ENCODE measurements at places on chromosomes 3 and 15. TPM values are rescaled to one million over a fixed set of nuclear protein-coding genes. Genes with fewer than 3 reads are reported as not detected.

DNA sequence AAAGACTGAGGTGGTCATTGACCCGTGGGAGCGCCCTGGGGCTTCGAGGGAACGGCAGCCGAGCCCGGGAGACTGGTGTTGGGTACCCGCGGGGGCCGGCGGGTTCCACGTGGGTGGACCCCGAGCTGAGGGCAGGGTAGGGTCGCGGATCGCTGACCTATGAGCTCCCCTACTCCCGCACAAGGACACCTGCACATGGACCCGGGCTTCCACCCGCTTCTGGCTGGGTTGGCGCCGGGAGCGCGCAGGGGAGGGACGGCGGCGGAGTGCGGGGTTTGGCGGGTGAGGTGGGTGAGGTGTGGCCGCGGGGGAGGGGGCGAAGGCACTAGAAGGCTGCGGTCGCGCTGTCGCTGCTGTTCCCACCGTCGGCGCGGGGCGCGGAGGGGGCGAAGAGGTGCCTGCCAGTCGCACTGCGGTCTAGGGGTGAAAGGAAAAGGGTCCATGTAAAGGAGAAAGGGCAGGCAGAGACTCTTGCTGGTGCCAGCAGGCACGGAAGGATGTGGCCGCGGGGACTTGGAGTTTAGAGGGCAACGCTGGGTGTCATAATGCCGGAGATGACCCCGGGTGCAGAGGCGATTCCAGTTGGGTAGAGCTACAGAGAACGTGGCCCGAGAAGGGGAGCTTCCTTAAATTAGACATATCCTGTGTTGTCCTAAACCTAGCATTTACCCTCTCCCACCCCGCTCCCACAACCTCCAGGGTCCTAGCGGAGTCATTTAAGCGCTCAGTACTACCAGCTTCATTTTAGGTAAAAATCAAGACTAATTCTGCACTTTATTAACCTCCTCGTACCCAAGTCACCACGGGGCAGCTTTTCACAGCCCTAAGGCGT lies 245.9 kb upstream of the TOPAZ1 start:
- no peak for DNase-seq

GRCh38 chr3:138289260-138289659 lies 40.4 kb downstream of the NME9 start:
- DNase-seq = no peak

DNA sequence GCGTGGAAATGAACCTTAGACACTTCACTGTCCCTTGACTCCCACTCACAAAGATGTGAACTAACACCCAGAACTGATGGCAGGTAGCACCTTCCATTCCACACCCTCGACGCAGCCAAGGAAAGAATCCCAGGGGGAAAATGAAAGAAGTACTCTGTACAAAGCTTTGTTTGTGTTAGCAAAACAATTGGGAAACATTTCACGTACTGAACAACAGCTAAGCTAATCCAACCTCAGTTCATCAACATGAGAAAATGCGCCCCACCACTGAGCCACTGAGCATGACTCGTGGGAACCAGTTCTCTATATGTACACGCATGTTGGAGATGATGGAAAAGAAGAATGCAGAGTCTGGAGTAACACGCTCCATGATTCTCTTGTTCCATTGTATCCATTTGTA lies 32.0 kb downstream of the CORO2B start:
- DNase-seq = no peak

DNA sequence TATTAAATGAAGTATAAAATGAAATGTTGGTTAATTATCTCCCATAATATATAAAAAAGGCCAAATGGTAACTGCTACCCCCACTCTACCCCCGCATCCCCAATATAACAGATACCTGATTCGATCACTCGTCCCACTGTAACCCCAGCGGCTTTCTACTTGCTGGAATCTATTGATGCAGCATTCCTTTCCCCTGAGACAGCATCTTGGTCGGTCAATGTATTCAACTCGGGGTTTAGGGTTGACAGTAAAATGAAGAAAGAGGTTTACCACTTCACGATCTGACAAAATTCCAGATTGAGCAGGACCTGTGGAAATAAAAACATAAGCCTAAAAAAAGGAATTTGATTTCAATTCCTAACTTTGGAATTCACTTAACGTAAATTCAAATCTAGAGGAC lies 18.6 kb upstream of the C15orf40 start:
- DNase-seq = no peak

DNA sequence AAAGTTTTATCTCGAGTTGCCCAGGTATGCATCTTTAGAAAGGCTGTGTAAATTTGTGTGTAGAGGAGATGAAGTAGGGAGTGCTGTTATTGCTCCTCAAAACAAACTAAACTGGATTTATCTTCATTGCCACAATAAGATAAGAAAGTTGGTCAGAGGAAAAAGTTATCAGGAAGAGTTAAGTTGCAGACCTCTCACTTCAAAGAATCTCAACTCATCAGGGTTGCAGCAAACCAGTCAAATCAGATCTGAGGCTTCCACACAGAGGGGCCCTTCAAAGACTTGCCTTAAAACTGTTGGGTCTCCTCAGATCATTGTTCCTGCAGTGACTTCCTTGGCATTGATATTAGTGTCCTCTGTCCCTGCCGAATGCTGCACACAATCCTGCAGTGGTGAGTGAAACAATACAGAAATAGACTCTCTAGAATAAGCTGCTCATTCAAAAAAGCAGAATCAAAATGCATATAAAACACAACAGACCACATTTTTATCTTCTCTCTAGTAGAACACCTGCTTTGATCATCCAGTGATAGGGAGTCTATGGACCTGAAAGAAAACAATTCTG lies 191.2 kb upstream of the CBLB start:
- no peak for DNase-seq

DNA sequence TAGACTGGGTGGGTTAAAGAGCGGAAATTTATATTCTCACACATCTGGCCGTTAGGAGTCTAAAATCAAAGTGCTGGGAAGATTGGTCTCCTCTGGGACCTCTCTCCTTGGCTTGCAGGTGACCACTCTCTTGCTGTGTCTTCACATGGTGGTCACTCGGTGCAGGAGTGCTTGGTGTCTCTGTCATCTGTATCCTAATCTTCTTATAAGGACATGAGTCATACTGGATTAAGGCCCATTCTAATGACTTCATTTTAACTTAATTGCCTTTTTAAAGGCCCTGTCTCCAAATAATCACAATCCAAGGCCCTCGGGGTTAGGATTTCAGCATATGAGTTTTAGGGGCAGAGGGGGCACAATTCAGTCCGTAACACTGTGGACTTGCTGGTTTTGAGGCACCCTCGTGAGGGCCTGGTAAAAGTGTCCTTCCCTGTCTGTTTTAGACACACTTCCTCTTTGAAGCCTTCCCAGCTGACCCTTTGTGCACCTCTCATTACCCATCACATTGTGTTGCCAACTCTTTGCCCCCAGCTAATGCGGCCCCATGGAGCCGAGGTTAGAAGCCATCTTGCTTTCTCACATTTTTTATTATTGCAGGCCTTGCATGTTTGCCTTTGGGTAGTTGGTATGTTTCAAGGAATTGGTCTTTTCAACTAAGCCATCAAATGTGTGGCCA lies 3.2 kb downstream of the XYLB start:
- no peak for DNase-seq

- no peak for DNase-seq
Observed at GRCh38 chr3:171204942-171205341, 178.4 kb upstream of the SLC2A2 start.

- no peak for DNase-seq
Observed at GRCh38 chr15:35394416-35394815, 151.5 kb downstream of the DPH6 start.

DNA sequence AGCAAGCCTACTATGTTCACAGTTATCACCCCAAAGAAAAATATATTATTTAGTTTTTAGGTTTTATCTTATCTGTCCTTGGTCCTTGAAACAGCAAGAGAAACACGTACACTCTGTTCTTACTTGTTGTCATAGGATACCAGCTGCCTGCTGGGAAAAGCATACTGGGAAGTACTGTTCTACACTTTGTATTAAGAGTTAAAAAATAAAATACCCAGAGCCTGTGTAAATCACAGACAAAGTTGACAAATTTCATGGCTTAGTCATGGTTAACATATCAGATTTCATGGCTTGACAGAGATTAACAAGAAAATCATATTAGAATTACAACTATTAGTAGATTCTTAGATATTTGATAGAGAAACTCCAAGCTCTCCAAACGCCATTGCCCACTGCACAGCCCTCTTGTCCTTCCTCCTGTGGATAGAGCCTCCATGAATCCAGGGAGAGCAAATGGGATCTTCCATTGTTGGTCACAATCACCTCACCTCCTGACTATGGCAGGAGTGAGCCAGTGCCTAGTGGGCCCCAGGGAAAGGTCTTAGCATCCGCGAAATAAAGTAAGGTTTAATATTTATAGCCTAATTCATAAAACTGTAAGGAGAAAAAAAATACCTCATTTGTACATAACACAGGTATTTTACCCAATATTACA lies 128.1 kb upstream of the WNT5A start:
- DNase-seq = no peak

GRCh38 chr3:130258532-130258952 lies 86.9 kb upstream of the COL6A5 start:
- no peak for DNase-seq

GRCh38 chr3:52223449-52224408 lies 1.7 kb downstream of the TLR9 start:
- DNase-seq = peak; percentile 61

DNA sequence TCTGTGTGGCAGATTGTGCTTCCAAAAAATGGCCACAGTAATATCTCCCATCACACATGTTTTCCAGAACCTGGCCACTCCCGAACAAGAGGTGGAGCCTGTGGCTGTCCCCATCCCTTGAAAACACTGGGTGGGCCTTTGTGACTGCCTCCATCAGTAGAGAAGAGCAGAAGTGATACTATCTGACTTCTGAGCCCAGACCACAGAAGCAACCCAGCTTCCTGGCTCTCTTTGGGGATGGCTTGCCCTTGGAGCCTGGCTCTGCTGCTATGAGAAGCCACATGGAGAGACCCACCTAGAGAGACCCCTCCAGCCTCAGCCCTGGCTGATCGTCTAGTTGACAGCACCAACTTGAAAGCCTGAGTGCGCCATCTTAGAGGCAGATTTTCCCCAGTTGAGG lies 39.8 kb upstream of the CMTM8 start:
- DNase-seq = no peak

DNA sequence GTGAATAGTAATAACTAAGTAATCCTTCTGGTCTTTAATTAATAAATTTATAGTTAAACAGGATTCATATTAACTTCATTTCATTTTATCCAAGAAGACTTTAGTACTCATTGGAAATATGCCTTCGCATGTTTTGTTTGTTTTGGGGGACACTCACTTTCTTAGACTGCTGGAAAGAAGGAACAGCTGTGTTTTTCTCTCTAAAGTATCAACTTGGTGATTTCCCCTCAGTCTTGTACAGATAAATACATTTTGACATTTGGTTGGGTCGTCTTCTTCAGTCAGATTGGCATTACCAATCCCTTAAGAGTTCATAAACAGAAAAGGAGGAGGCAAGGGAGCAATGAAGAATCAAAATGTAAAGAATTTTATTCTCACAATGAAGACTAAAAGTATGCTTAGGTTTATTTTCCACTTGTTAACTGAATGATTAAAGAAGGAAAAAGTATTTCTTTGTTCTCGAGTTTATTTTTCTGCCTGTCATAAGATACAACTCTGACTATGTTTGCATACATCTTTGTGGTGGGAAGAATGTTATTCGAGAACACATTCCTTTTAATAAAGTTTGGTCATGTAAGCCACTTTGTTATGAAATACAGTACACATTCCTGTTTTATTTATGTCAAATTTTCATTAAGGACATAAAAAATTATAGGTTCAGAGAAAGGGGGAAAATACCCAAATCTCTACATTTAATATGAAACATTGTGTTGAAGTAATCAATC lies 140.2 kb downstream of the GMNC start:
- DNase-seq = no peak

DNA sequence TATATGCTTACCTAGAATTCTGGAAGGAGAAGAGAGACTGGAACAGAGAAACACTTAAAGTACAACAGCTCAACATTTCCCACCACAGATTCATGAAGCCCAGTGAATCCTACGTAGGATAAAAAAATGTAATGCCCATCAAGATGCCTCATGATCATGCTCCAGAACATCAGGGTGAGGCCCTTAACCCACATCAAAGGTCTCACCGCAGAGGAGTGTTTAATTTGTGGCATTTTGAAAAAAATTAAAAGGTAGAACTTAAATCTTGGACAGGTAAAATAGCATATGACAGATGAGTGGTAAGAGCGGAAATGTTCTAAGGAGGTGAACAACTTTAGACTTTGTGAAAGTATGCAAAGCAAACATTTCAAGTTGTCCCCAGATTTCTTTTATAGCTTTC lies 9.7 kb upstream of the SLC6A20 start:
- DNase-seq = no peak

DNA sequence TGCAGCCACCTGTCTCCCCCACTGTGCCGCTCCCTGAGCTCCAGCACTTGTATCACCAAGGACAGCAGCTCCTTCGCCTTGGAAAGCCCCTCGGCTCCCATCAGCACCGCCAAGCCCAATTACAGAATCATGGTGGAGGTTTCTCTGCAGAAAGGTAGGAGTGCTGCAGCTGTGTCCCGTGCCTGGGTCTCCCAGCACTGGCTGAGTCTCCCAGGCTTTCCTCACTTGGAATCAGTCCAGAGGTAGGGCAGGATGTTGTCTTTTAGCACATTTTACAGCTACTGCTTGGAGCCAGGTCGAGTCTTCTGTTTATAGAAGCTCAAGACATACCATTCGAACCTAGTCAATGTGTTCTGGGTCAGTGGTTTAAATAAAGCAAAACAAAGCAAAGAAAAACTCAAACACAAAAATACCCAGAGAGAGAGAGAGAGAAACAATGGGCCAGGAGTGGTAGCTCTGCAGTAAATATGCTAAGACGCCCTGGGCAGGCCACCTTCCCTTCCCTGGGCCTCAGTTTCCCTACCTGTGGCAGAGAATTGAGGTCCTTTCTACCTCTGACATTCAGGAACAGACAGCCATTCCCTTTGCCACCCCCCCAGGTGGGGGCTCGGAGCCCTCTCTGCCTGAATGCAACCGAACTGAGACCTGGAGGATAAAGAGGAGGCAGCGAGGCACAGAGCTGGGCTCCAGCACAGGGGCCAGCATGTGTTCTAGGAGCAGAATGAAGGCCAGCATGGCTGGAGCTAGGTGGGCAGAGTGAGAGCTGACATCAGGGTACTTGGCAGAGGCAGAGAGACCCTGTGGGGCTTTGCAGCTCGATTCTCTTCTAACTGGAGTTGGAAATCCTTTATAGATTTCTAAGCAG lies 44.1 kb downstream of the STARD5 start:
- DNase-seq = no peak

DNA sequence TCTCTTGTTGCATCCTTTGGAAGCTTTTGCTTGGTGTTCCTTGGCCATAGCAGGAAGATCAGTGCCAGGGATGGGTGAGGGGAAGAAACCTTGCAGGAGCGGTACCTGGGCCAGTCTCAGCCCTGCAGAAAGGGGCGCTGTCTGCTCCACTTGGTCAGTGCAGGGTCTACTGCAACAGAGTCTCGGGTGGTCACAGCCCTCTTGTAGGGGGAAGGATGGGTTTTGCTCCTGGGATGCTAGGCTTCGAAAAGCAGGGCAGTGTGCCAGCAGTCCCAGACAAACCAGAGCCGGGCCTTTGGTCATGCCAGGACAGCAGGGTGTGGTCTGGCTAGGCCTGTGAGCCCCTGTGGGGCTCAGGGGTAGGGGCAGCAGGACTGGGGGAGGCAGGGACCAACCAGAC lies 186.7 kb downstream of the APBA2 start:
- no peak for DNase-seq

IGF2BP2 gene
- total RNA-seq = 17.4 TPM

ZPLD1 gene
- total RNA-seq = not detected

UMPS gene
- 22.2 TPM for total RNA-seq

SST gene
- total RNA-seq = not detected

EXOSC7 gene
- 36.2 TPM for total RNA-seq

GABRG3 gene
- not detected for total RNA-seq

PLS1 gene
- total RNA-seq = 26.0 TPM

STAB1 gene
- 152 TPM for total RNA-seq

Data from upper lobe of right lung (tissue), 1 donor.